Astrocyte (in vitro differentiated cells and primary cell): ENCODE measurements at places on chromosomes 4 and X. TPM values are rescaled to one million over a fixed set of nuclear protein-coding genes. Genes with fewer than 3 reads are reported as not detected.

The HDX gene
- 8.9 and 9.9 TPM in 2 replicates for total RNA-seq

- peak; percentile 22 for DNase-seq
These were observed 219.0 kb downstream of the TLL1 start for GRCh38 chr4:166091912-166092510.

- DNase-seq = no peak
These were observed 9.6 kb upstream of the UVSSA start for GRCh38 chr4:1337376-1337831.

DNA sequence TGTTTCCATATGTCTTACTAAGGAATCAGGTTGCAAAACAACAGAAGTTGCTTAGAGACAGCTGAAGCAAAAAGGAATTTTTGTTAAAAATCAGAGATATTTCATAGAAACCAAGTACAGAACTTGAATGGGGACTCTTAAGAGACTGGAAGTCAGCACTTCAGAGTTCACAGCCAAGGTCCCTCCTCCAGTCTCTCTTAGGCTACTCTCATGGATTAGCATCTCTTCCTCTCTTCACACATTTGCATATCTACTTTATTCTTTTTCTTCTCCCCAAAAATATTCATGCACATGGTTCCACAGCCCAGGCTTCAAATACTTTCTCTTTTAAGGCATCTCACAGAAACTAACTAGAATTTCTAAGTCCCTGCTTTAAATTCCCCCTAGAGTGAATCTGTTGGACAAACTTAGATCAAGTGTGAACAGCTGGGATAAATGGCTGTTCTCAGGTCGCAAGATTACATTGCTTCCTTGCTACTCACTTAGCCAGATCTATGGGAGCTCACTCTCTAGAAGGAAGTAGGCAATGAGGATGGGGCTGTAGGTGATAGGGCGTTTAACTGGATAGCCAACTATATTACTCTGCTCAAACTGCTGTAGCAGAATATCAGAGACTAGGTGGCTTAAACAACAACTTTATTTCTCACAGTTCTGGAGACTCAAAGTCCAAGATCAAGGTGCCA, 73.7 kb upstream of the GALNT7 start:
- no peak for DNase-seq

GRCh38 chrX:13666836-13667235, 13.9 kb downstream of the TCEANC start:
- no peak for DNase-seq
